Memory B cell (primary cell): ENCODE measurements at places on chromosomes 6 and 20.

DNA sequence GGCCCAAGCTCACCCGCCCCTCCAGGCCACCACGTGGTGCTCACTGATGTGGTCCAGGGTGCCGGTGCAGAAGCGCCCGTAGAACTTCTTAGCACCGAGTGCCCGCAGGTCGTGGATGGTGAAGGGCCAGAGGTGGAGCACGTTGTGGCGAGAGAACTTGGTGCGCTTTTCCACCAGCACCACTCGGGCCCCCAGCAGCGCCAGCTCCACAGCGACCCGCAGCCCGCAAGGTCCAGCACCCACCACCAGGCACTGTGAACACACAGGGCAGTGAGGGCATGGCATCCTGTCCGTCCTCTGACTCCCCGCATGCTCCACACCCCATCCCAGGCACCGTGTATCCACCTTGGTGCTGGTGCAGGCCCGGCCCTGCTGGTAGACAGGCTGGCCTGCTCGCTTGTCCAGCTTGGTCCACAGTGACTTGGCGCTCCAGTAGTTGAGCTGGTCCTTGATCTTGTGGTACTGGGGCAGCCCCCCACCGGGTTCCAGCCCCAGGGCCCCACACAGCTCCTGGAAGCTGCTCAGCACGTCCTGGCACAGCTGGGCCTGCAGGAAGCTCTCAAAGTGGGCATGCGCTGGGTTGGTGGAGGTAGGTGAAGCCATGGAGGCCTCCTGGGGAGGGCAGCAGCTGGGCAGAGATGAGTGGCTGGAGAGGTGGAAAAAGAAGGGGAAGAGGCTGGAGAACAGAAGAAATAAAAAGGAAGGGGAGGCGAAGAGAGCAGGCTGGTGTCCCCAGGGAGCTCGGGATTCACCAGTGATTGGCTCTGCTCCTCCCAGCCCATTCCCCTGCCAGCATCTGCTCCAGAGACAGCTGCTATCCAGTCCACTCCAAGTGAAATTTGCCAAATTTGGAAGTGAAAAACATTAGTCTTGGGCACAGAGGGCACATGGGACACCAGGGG is 1.7 kb downstream of the MICAL1 start:
- no peak for DNase-seq

DNA sequence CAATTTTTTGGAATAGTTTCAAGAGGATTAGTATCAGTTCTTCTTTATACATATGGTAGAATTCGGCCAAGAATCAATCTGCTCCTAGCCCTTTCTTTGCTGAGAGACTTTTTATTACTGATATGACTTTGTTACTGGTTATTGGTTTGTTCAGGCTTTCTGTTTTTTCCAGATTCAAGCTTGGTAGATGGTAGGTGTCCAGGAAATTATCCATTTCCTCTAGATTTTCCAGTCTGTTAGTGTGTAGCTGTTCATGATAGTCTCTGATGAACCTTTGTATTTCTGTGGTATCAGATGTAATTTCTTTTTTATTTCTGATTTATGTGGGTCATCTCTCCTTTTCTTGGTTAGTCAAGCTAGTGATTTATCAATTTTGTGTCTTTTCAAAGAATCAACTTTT is 167.6 kb downstream of the GMDS start:
- DNase-seq = no peak

DNA sequence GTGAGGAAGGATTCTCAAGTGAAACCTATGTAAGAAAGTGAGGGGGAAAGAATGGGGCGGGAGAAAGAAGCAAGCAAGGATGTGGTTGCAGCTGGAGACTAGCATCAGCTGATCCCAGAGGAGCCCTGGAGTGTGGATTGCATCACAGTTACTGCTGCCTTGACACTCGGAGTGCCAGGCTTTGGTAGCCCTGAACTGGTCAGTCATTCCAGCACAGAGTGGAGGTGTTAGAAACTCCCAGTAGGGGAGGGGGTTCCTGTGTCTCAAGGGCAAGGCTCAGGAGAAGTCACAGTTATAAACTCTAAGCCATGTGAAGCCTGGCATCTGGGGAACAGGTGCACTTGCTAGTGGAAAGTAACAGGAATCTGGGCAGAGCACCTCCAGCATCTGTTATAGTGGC is 23.5 kb downstream of the SNAP25 start:
- DNase-seq = no peak

DNA sequence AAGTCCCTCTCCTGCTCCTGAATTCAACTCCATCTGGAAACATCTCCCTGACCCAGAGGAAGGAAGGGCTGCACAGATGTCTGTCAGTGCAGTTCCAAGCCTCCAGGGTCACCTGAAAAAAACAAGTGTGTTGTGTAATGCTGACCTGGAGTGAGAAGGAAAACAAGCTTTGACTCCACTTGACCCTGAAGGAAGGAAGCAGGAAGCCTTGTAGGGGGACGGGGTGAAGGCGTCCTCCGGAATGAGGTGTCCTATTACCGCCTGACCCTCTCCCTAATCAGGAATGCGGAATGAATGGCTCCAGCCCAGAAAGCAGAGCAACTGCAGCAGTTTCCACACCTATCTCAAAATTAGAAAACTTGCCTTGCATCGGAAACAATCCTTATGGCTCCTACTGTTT is 13.9 kb upstream of the ADGRF5 start:
- DNase-seq = no peak

GRCh38 chr6:45933855-45934254 is 81.8 kb downstream of the CLIC5 start:
- no peak for DNase-seq

- no peak for DNase-seq
Measured at GRCh38 chr6:123990376-123990775, 186.7 kb downstream of the NKAIN2 start.

DNA sequence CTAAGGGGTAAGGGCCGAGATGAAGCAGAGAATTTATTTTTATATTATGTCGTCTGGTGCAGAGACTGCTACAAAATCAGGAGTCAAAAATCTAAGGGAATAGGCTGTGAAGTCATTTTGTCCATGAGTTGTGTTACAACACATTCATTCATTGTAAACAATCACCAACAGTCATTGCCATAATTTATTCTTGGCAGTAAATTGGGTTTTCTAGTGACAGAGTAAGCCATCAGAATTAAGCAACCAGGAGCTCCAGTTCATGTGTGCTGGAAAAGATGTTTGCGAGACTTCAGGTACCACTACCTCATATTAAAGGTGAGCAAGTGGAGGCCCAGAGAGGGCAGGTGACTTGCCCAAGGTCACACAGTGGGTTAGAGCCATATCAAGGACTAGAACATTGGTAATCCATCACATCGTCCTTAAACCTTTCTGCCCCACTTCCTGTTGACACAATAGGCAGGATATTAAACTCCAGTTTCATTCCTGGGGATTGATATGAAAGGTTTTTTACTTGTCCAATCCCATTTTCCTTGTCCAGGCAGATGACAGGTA is 46.0 kb downstream of the E2F3 start:
- DNase-seq = no peak

GRCh38 chr20:24318569-24319352 is 150.7 kb upstream of the SYNDIG1 start:
- DNase-seq = no peak

- DNase-seq = no peak
Measured at GRCh38 chr6:88922775-88923548, 40.5 kb downstream of the RNGTT start.

DNA sequence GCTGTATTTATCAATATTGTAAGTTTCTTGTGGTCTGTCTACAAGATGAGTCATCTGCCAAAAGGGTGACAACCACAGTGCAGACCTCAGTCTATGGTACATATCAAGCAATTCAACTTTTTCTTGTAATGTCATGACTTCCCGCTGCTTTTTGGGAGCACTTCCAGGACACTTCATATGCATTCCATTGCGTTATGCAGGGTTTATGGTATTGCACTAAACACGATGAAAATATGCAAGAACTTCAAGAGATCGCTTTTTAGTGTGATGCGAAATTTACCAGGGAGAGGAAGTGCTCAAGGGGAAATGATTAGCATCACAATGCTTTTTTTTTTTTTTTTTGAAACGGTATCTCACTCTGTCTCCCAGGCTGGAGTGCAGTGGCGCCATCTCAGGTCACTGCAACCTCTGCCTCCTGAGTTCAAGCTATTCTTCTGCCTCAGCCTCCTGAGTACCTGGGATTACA is 166.5 kb downstream of the TFAP2A start:
- DNase-seq = no peak

DNA sequence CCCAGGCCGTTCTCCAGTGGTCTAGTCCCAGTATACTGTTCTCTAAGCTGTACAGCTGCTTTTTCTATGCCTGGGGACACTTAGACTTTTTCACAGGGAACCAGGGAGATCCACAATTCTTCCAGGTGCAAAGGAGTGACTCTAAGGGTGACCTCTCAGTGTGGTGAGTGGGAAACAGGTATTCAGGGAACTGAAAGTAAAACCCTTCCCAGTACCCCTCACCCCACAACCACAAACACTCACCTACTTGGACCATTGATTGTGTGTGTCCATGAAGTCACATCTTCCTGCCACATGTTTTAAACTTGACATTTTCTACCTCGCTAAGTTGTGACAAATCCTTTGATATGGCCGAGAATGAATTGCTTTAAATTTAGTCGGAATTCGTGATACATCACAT is 183.6 kb downstream of the CLIC5 start:
- no peak for DNase-seq

GRCh38 chr6:109257494-109257893 is 124.8 kb downstream of the CD164 start:
- no peak for DNase-seq

- no peak for DNase-seq
Measured at GRCh38 chr6:105800398-105800797, 285.7 kb upstream of the PRDM1 start.

DNA sequence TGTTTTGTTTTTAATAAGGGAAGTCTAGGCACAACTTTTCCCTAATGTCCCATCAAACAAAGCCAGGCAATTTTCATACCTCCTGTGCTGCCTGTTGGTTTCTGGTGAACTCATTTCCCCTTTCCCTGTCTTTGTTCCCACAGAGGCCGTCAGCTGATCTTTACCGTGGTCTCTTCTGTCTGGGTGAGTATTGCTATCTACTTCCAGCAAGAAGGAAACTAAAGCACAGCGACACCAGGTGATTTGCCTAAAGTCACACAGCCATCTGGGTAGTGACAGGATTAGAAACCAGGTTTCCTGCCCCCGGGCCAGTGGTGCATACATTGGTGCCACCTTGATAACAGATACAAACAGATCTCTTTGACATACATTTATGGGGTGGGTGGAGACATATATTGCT is 59.6 kb downstream of the RAB44 start:
- no peak for DNase-seq

GRCh38 chr20:49951151-49951550 is 15.0 kb downstream of the RNF114 start:
- DNase-seq = no peak

- no peak for DNase-seq
Measured at GRCh38 chr6:39365281-39366074, 43.0 kb upstream of the KCNK16 start.

DNA sequence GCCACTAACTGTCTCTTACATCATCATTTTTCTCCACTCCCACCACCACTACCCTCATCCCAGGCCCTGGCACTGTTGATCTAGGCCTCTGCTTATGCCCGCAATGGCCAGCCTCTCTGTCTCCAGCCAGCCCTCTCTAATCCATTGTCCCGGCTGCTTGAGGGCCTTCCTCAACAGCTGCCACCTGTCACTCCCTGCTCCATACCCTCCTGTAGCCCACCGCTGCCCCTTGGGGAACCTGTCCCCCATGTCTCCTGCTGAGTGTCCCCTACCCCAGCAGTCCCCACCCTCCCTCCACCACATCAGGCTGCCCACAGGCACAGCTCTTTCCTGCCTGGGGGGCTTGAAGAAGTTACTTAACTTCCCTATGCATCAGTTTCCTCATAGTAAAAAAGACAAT is 13.4 kb downstream of the TEAD3 start:
- DNase-seq = no peak

DNA sequence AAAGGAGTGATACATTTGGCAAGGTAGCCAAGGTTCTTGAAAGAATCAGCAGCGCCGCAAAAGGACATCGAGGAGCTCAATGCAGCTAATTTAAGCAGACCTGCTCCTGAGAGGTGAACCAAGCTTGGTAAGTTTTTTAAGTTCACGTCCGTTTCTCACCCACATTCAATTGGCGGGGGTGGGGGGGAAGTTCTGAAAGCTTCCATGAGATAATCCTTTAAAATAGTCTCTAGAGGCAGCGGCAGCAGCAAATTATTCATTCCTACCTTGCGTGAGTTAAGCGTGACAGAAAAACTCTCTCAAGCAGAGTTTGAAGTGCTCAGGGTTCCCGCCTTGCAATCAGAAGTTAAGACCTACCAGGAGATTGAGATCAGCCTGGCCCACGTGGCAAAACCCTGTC is 97.3 kb upstream of the NHSL1 start:
- DNase-seq = no peak

DNA sequence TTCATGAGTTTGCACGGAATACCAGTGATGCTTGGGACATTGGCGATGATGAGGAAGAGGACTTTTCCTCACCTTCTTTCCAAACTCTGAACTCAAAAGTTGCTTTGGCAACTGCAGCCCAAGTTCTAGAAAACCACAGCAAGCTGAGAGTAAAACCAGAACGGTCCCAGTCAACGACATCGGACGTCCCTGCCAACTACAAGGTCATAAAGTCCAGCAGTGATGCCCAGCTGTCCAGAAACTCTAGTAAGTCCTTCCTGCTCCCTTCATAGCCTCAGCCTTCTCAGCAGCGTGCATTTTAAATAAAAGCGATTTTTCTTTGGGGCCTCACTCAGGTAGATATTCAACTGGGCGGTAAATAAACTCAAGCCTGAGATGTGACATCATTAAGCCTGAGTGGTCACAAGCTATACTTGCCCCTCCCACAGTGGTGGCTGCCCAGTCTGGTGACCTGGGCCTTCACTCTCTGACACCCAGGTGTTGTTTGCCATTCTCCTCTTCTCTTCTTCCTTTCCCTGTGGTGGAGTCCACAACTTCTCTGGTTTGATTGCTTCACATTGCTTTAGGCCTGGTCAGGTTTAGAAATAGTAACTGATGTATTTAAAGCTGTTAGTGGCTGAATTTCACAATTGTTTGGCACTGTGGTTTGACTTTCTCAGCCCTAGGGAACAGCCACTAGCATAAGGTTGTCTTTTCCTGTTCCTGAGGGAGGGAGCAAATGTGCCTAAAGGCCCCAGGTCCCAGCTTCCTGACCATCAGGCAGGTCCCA is 21.6 kb upstream of the TMEM217 start:
- DNase-seq = no peak

GRCh38 chr6:19394687-19395086 is 442.5 kb upstream of the ID4 start:
- no peak for DNase-seq

- peak; percentile 86 for DNase-seq
Measured at GRCh38 chr20:32207626-32208498, at the start of the genes PLAGL2 and POFUT1. Gene PLAGL2 (minus strand): TSS chr20:32207743. CDS start chr20:32202178, 5,565 bp downstream. Gene POFUT1 (plus strand): TSS chr20:32207880. CDS start chr20:32207942, 62 bp downstream.
